ELF-1 (cell line): ENCODE measurements at places on chromosomes 12 and 14.

- DNase-seq = peak; percentile 5
Measured at GRCh38 chr12:112473056-112473455, 54.3 kb downstream of the PTPN11 start.

- DNase-seq = no peak
Measured at GRCh38 chr14:52551696-52552062, 626 bp downstream of the TXNDC16 start.

DNA sequence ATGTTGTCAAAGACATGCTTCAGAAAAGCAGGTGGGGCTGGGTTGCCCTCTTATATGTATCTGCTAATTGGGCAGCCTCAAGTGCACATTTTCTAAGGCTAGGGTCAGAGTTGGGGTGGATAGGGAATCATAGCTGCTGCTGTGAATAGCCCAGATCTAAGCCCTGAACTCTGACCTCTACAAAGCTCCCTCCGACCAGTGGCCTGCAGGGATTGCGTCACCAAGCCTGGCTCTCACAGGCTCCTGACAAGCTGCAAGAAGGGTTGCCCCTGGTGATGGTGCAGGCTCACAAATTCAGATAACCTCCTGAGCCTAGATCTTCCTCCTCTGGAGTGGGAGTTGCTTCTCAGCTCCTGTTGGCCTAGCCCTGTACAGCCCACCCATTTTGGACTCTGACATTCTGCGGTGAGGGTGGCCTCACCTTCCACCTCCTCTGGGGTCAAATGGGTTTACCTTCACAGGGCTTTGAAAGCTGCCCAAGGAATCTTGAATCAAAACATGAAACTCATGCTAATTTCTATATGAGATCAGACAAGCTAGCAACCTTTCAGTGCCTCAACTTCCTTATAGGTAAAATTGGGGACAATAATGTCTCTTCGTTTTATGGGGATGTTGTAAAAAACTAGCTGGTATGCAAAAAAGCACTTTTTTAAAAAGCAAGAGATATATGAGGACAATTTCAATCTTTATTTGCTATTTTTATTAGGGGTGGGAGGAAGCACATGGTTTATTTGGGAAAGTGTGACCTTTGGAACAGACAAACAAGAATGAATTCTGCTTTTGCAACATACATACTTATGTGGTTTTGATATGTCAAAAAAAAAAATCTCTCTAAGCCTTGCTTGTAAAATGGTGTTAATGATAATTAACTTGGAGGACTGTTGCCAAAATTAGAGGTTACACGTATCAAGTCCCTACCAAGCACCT, 4.9 kb upstream of the SUSD6 start:
- DNase-seq = peak; percentile 77

GRCh38 chr12:57159311-57159710, 11.9 kb upstream of the LRP1-AS start:
- no peak for DNase-seq

GRCh38 chr14:94844593-94845152, 74.8 kb upstream of the GSC start:
- DNase-seq = no peak

- no peak for DNase-seq
Measured at GRCh38 chr14:90727082-90727481, 89.1 kb downstream of the TTC7B start.

DNA sequence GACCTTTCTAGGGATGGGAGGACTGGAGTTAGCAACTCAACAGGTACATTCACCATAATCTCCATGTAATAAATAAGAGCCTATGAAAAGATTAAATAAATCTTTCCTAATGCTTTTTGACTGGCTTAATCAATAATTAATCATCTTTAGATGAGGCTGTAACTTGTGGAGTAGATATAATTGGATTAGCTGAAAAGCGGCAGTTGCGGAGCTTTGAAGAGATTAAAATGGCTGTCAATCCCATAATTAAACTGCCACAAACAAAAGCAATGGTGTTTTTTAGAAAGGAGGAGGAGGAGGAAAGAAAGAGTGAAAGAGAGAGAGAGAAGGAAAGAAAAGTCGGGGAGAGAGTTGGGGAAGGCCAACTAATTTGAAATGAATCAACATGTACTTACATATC, 70.7 kb upstream of the TMEM263 start:
- DNase-seq = no peak

DNA sequence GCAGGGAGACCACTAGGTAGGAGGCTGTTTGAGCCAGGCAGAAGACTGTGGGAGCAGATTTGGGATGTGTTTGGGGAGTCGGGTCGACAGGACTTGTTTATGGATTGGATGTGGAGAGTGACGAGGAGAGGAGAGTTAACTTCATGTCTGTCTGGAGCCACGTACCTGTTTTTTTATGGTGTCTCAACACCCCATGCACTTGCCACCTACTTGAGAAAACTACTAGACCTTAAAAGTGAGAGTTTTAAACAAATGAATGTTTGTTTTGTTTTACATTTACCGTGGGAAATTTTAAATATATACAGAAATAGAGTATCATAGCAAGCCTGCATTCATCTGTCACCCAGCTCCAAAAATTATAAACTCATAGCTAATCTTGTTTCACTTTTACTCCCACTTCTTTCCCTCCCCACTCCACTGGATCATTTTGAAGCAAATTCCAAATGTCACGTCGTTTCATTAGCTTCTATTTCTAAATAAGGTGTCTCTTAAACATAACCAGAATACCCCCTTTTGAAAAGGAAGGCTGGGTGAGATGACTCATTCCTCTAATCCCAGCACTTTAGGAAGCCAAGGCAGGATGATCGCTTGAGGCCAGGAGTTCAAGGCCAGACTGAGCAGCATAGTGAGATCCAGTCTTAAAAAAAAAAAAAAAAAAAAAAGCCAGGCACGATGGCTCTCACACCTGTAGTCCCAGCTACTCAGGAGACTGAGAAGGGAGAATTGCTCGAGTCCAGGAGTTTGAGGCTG, 136.2 kb downstream of the ANO6 start:
- DNase-seq = no peak

DNA sequence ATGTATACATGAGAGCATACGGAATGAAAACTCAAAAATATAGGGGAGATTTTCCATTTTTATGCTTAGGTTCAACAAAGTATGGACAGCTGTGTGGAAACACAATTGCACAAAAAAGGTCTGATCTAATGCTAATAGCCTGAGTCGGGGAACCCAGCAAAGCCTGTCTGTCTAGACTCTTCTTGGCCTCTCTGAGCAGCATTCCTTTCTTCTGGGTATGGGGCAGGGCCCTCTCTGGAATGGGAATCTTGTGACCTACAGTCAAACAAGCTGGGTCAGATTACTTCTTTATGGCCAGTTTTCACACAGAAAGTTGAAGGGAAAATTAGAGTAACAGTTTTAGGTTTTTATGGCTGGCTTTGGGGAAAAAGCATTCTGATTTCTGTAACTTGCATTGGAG, 534.0 kb upstream of the LMO3 start:
- DNase-seq = peak; percentile 13

DNA sequence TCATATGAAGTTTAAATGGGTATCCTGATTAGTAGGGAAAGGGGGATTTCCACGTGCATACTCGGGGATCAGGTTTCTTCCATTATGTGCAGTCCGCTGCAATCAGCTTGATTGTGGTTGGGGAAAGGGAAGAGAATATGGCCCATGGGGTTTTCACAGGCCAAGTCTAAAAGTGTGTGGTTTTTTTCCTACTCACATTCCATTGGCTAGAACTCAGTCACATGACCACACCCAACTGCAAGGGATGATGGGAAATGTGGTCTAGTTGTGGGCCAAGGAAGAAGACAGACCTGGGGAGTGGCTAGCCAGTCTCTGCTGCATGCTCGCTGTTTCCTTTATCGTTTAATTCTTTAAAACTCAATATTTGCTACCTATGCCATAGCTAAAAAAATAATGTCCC, 105.1 kb downstream of the PRIMA1 start:
- peak; percentile 73 for DNase-seq

GRCh38 chr12:120835304-120835612, 68.9 kb downstream of the SPPL3 start:
- no peak for DNase-seq

- DNase-seq = no peak
Measured at GRCh38 chr14:52332269-52332668, 18.2 kb downstream of the PTGER2 start.
